Posterior cingulate gyrus (tissue), 11 donors: ENCODE measurements at places on chromosomes 11 and 22.

DNA sequence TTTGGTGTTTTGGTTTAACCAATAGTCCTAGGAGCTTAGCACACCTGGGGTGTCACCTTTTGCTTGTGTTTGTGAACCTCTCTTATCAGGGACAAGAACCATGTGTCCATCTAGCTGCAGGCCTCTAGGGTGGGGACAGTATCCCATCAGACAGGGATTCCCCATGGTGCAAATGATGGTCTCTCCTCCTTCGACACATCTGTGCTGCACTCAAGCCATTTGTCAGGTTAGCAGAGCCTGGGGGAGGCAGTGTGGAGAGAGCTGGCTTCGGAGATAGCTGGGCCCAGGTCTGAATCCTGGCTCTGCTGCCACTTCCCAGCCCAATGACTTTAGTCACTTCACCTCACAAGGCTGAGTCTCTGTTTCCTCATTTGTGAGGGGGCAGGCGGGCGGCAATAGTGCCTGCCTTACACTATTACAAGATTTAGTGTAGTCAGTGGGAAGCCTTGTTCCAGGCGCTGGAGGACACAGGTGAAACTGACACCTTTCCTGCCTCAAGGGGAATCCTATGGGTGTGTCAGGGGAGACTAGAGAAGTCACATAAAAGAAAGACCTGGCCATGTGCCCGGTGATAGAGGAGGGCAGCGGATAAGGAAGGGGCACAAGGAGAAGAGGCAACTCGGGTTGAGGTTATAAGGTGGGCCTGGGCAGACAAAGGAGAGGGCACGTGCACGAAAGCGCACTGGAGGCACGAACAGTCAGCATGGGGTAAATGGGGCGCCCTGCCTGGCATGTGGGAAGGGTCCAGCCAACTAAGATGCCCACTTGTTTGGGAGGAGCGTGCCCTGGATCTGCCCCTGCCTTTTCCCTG lies 12.6 kb downstream of the KLHL35 start:
- DNase-seq = no peak

- no peak for DNase-seq
Observed at GRCh38 chr11:40287916-40288803, 1171.3 kb downstream of the LRRC4C start.

DNA sequence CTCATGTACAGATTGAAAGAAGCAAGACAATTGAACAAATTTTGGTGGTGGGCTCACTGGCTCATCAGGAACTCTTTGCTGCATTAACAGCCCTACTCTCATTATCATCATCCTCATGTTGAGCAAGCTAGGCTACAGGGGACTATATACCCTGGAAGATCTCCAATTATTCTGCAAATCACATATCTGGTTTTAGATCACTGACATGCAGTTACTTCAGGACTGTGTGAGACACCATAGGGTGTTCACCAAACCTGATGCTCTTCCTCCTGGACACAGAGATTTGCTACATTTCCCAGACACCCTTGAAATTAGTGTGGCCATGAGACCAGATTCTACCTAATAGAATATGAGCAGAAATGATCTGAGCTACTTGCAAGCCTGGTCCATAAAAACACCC lies 23.0 kb upstream of the ME3 start:
- no peak for DNase-seq

GRCh38 chr11:43738600-43739409 lies 58.3 kb downstream of the HSD17B12 start:
- no peak for DNase-seq

- DNase-seq = no peak
Observed at GRCh38 chr11:13143486-13144297, 133.9 kb upstream of the BMAL1 start.

DNA sequence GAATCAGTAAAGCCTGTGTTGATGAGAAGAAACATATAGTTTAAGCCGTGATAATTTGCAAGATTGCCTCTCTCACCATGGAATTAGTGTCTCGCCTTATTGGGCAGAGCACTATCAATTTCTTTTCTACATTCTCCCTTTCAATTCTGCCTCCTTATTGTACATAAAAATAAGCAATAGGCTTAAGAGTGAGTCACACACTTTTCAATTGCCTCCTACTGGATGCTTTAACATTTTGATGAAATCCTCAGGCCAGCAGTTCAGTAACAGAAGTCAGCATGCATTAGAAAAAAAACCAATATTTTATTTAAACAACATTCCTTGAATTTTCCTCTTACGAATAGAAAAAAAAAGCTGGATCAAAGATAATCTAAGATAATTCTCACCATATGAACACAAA lies 33.8 kb upstream of the VWA5A start:
- DNase-seq = no peak

DNA sequence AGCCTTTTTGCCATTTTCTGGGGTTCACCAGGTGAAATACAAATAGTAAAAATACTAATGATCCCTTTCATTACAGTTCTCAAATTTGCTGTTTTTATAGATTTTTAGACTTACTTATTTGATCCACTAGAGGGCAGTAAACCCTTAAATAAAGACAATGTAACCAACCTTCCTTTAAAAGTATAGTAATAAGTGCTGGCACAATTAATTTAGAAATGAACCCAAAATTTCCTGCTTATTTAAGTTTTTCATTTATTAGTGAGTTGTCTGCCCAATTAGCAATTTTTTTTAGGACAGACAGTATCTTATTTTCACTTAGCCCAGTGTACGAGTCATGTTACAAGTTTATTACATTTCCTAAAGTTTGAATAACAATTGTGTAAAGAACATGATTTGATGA lies 4.7 kb downstream of the DDIAS start:
- no peak for DNase-seq

DNA sequence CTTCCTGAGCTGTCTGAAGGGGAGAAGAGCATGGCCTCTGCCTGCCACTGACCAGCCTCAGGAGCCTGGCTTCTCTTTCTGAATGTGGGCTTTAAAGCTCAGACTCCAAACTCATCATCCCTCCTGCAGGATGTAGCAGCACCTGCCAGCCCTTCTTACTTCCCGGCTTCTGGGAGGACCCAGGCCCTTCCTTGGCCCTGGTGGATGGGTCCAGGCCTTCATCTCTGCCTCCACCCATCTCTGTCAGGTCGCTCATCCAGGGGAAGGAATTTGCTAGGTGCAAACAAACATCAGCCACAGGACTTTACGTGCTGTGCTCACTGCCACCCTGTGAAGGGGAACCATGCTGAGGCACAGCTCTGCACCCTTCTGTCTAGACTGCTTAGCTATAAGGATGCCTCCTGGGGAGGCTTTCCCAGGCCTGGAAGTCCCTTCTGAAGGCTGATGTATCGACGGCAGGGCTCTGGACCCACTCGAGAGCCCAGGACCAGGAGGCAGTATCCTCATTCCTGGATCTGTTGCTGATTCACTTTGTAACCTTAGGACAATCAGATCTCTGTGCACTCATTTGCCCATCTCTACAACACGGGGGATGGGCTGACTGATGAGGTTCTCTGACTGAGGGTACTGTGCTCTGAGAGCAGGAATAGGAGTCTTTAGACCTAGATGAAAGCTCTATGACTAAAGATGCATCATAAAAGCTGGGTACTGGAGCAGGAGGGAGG lies 30.9 kb downstream of the USP35 start:
- DNase-seq = peak; percentile 24

DNA sequence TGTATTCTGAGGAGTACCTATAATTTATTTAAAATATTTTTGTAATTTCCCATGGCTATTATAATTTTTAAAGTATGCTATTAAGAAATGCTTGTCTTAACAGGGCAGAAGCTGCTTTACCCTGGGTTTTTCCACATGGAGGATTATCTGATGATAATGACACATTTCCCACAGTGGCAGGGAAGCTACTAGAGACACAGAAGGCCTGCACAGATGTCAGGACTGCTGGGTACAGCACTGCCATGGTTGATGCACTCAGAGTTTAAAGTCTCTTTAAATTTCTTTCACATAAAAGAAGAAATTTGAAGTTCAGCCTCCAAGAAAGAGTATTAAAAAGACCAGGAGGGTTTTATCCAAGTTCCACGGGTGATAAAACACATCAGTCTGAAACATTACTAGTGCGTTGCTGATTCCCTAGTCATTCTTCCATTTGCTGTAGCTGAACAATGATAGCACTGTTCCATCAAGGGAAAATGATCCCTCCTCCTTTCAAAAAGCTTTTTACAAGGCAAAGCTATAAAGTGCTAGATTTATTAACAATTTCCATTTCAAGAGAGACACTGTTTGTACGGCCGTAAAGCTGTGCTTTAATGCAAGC lies 363.0 kb downstream of the CNTN5 start:
- DNase-seq = no peak

DNA sequence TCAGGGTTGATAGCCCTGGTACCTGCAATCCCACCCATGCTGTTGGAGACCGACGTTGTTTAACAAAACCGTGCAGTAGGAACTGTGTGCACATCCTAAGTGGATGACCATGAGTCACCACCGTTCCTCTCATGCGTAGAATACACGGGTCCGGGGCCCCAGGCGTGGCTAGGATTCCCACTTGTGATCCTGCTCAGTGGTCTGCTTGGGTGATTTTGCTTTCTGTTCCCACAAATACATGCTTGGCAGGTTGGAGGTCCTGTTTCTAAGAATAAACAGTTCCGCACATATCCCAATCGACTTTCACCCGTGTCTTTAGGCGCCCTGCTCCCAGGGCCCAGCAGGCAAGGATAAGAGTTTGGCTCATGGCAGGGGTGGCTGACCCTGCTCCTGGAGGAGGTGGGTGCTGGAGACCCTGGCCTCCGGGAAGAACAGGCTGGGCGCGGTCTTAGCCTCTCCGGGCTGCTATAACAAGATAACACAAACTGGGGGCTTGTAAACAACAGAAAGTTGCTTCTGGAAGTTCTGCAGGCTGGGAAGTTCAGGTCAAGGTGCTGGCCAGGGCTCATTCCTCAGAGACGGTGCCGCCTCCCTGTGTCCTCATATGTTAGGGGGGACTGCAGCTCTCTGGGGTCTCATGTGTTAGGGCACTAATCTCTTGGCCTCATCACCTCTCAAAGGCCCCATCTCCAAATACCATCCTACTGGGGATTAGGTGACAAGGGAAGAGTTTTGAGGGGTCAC lies 1028.3 kb downstream of the BRD1 start:
- DNase-seq = no peak

DNA sequence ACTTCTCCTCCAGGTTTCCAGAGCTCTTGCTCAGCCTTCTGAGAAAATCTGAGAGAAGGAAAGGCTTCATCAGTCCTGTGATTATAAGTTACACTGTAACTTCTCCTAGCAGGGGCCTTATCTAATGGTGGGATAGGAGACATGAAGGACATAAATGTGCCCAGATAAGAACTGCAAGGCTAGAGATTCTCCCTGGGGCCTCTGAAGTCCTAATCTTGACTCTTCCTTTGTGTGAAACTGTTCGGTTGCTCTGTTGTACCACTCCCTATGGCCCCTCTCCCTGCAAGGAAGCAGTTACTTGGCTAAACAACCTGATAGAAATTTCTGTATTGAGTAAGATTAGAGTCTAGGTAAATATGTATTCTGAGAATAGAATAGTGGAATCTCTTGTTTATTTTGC lies 780.9 kb downstream of the ETS1 start:
- no peak for DNase-seq
